ENCODE measurements at places on chromosomes 16 and 17.

DNA sequence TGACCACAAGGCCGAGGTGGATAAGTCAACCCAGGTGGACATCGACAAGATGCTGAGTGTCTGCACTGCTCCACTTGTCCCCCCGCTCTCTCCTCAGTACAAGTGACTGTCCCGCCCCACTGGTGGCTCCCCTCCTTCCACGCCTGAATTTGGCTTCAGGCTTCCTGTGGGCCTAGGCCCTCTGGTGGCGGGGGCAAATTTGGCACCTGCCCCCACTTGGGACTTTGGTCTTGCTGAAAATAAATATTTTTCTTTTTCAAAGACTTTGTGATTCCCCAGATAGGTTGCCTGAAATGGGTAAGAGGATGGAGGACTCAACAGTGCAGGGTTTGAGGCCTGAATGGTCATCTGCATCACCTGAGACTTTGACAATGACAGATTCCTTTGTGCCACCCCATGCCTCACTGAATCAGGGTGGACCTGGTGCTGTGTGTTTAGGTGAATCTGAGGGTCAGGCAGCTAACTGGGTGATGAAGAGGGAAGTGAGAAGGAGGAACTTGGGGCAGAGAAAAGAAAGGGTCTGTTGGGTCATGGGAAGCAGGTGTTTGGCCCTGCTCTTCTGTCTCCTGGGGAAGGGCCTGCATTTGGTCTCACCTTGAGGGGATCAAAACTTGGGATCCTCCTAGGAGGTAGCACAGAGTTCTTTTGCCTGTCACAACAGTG is 2.0 kb downstream of the C16orf86 start:
- peak; percentile 49 for DNase-seq

DNA sequence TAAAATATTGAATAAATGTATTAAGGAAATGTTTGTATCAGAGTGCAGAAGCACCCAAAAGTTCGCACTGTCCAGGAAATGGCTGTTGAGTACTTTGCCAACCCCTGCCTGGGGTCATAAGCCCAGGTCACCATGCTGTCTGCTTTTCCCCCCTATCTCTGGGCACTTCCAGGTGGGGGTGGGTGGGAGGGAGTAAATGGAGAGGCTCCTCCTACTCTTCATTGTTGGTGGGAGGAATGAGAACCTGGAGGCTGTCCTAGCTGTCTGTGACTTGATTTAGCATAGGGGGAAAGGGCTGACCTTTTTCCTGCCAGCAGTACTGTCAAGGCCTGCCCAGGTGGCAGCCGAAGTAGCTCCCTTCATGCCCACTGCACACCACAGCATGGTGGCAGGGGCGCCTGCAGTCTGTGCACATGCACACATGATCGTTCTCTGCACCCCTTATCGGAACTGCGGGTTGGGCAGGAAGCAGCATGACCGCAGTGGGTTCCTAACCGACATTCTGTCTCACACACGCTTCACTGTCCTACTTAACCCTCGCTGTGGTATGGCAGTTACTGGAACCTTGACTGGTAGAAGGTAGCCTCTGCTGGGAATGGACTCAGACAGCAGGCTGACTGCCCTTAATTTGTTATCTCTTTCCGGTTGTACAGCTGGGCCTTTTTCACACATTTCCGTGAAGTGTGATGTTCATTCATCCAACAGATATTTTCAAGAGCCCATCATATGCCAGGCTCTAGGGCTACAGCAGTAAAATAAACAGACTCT is 41.5 kb downstream of the LDHD start:
- no peak for DNase-seq

GRCh38 chr16:3098459-3099394 is at the start of gene ZSCAN10:
TSS of gene ZSCAN10 (minus strand) at chr16:3099294. CDS start at chr16:3092937, 6,357 bp downstream.
- no peak for DNase-seq

- DNase-seq: no peak
Measured at GRCh38 chr16:27628241-27628942, 78.4 kb downstream of the KATNIP start.

- no peak for DNase-seq
Measured at GRCh38 chr17:40303009-40303657, 5.8 kb upstream of the RARA start.

- no peak for DNase-seq
Measured at GRCh38 chr17:80452173-80452915, 24.1 kb downstream of the NPTX1 start.

DNA sequence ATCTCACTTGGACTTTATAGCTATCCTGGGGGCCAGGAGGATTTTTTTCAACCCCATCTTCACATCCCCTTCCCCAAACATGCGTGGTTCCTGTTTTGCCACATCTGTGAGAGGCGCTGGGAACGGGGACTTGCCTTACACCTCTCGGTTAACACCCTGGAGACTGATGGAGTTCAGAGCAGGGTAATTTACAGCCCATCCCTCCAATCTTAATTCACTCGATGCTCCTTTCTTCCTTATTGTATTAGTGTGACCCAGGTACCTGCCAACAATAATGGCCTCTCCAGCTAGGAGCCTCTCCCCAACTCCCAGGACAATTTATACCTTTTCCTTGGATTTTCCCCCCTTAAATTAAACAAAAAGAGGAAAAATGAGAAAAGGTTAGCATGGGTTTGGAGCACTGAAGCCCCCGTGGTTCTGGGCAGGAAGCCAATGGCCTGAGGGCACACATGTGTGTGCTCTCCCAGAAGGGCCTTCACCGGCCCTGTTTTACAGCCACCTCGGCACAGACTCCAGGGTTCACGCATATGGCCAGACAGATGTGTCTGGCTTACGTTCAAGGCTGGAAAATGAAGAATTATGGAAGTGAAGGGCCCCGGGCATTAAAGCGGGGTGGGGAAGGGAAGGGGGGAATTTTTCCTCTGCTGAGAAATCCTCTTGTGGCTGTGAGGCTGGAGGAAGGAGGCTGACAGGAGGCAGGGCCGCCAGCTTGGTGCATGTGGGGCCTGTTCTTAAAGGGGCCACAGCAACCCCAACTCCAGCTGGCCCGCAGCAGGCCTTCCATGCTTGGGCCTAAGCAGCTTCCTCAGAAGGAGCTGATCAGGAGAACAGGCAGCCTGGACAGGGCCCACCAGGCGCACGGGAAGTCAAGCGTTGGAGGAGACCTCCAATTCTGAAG is 21.4 kb downstream of the HIC1 start:
- DNase-seq: no peak

- no peak for DNase-seq
Measured at GRCh38 chr16:3051494-3051893, 5.1 kb downstream of the MMP25 start.

Data from lower lobe of right lung (tissue), 2 donors.